ENCODE measurements at places on chromosomes 1 and 21.

- DNase-seq: no peak
These were observed 17.3 kb downstream of the C8B start for GRCh38 chr1:56948403-56949023.

- no peak for DNase-seq
These were observed 132.7 kb downstream of the PLPPR4 start for GRCh38 chr1:99397029-99397428.

- no peak for DNase-seq
These were observed 121.7 kb downstream of the KIF26B start for GRCh38 chr1:245276445-245276844.

GRCh38 chr1:162877412-162877811 lies 16.4 kb upstream of the CCDC190 start:
- DNase-seq: no peak

- no peak for DNase-seq
These were observed 121.7 kb upstream of the COL11A1 start for GRCh38 chr1:103230061-103230460.

- no peak for DNase-seq
These were observed 6.3 kb downstream of the AP4B1 start for GRCh38 chr1:113898241-113898814.

- no peak for DNase-seq
These were observed 12.7 kb downstream of the DHX9 start for GRCh38 chr1:182851825-182852224.

GRCh38 chr1:241208910-241209379 lies 148.1 kb downstream of the RGS7 start:
- DNase-seq: no peak

- DNase-seq: no peak
These were observed 33.6 kb upstream of the CD34 start for GRCh38 chr1:207944571-207944970.

DNA sequence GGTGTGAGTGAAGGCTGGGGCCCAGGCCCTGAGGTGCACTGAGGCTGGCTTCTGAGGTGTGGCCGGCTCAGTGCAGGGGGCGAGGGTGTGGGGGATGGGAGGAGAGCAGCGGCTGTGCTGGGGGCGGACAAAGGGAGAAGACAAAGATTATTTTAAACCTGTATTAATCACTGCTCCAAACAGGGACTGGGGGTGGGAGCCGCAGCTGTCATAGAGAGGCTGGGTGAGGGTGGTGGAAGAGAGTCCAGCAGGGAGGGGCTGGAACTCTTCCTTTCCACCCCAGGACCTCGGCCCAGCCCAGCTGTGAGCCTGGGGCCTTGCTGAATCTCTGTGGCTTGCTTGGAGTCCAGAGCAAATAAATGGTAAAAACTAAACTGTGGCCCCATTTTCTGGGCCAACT lies 106.9 kb downstream of the KCND3 start:
- no peak for DNase-seq

- DNase-seq: peak; percentile 96
These were observed at the start of gene ASH1L for GRCh38 chr1:155562581-155563376. Gene ASH1L, minus strand, starts transcription at chr1:155562803. Its CDS starts 41,284 bp downstream, at chr1:155521519.

- DNase-seq: no peak
These were observed 12.4 kb downstream of the ADAR start for GRCh38 chr1:154595621-154596020.

DNA sequence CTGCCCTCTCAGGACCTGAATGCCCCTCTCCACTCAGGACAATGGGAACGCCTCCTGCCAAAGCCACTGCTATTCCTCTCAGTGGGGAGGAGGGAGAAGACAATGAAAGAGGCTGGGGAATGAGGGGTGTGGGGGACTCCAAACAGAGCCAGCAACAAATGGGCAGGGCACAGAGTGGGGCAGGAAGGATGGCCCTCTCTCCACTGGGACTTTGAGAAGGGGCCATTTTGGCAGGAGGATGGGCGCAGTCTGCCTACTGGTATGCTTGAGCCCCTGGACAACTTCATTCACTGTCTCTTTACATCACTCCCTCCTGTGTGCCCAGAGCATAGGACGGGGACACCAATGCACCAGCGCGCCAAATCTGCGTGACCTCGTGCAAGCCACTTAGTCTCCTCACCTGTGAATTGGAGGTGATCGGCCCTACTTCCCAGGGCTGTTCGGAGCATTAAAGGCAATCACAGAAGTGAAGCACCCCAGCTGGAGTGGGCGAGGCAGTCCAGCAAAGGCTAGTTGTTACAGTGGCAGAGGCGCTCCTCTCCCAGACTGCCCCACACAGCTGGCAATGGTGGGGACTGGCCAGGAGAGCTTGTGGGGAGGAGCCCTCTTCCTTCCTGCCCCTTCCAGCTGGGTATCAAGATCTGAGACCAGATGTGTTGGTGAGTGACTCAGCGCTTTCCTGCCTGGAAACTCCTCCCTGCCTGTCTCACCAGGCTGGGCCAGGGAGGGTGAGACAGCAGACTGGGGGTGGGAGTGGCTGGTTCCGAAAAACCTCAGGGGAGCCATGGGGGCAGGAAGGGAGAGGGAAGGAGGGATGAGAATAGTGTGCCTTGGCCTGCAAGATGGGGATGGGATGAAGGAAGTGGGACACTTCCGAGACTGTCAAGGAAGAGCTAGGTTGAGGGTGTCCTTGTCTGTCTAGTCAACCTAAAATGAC lies 22.4 kb upstream of the SYNC start:
- peak; percentile 20 for DNase-seq

DNA sequence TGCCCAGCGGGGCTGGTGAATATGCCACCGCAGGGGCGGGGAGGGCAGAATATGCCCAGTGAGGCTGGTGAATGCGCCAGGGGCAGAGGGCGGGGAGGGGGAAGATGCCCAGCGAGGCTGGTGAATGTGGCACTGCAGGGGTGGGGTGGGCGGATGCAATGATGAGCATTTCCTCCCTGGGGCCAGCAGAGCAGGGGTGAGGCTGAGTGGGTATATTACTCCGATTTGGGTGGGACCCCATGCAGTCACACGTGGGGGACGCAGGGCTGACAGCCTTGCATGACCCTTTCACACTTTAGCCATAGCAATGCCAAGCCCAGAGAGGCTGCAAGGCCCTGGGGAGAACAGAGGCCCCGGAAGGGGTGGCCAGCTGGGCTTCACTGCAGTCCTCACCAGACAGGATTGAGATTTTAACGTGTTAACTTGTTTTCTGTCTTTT lies 9.3 kb upstream of the SLX9 start:
- peak; percentile 78 for DNase-seq

GRCh38 chr21:45078877-45079281 lies 4.5 kb downstream of the ADARB1 start:
- DNase-seq: peak; percentile 78

DNA sequence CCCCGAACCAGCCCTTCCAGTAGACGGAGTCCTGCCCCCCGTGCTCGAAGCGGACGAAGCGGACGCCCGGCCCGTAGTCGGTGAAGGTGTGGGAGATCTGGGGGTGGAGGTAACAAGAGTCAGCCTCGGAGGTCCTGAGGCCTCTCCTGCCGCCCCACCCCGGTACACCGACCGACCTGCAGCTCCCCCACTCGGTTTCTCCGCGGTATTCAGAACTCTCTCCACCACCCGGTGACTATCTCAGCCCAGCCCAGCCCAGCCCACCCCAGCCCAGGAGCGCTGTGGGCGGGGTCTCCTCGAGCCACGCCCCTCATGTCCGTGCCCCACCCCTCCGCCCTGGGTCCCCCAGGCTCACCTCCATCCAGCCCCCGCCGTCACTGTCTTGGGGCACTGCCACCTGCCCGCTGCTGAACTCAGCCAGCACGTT lies 5.5 kb downstream of the FBXO2 start:
- no peak for DNase-seq

DNA sequence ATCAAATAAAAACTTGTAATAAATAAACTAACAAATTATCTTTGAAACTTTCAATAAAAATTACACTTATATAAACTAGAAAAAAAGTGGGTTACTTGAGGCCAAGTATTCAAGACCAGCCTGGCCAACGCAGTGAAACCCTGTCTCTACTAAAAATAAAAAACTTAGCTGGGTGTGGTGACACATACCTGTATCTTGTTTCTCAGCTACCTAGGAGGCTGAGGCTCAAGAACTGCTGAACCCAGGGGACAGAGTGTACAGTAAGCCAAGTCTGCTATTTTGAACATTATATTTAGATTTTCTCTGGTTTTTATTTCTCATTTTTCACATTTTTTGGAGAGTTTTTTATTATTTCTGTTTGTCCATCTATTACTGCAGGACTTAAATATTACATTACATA lies 1397.6 kb upstream of the B3GALT2 start:
- DNase-seq: no peak

DNA sequence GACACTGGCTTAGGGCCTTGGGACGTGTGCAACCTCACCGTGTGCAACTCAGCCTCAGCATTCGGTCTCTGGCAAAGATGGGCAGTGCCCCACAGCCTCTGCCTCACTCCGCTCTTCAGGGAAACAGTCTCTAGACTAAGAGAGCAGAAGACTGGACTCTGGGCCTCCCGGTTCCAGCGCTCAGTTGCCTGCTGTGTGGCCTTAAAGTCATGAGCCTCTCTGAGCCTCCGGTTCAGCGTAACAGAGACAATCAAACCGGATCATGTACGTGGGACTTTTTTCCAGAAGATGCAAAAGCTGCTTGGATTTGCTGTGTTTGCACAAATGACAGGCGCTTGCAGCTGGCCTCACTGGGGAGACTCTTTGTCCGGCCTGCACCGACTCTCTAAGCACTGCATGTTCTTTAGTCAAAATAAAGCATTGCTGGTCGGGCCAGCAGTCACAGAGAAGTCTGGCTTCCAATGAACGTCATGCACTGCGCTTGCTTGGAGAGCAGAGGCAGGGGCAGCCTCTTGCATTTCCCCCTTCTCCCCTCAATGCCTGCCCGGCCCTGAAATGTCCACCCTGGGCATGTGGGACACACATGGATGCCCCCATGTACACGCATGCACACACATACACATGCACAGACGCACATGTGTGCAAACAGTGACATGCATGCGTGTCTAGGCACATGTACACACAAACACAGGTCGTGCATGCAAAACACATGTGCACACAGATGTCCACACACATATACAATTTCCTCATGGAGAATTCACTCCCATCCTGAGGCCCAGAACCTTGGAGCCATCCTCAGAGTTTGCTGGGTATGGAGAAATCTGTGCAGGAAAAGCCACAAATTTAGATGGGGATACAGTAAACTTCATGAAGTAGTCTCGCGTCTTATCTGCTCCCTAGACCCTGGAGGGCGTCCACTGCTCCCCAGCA lies 152.4 kb downstream of the PRDM16 start:
- no peak for DNase-seq

DNA sequence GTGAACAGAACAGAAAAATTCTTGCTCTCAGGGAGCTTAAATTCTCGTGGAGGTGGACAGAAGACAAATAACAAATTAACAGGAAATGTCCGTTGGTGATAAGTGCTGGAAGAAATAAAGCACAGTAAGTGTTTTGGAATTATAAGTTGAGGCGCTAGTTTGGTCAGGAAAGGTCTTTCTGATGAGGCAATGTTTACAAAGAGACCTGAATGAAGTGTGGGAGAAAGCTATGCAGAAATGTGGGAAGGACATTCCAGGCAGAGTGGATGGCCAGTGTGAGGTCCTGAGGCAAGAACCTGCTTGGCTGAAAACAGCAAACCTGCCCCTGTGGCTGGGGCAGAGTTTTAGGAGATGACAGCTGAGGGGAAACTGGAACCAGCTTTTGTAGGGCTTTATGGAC lies 23.3 kb downstream of the NGF start:
- DNase-seq: no peak

DNA sequence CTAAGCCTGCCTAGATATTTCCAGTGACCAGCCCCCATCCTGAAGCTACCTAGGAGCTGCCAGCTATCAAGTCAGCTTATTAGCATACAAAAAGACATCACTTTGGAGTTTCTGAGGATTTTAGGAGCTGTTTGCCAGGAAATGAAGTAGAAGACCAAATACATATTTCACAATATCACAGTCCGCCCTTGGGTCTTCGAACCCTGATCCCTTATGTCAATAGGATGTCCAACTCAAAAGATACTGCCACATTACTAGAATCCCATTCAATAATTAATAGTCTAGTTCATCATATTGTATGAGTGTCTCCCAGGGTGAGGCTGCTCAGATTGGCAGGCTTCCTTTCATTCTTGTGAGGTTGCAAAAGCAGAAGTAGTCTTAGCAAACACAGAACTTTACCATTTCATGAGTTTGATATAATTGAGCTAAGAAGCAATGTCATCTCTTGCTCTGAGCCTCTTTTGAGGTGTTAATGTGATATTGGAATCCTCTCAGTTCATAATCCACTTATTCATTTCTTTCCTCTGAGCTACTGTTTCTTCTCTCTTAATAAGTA lies 13.6 kb downstream of the IPO9 start:
- no peak for DNase-seq

- no peak for DNase-seq
These were observed 1.7 kb upstream of the ANGPTL7 start for GRCh38 chr1:11187494-11187893.

DNA sequence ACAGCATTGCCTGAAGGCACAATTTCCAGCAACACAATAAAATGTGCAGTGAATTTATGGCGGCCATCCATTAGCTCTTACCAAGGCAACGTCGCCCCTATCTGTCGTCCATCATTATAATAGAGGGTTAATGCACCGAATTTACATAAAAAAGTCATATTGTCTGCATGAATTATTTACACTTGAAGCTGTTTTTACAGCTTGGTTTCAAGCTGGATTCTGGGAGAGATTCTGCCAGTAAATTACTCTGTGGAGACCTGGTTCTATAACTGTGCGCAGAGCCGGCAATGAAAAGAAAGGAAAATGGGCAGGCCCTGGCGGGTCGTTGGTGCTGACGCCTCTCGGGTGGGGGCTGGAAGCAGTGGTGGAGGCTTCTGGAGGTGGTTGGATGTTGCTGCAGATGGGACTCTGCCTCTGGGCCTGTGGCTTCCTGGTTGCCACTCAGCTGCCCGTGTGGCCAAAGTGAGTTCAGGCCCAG lies 48.9 kb upstream of the POU3F1 start:
- no peak for DNase-seq

DNA sequence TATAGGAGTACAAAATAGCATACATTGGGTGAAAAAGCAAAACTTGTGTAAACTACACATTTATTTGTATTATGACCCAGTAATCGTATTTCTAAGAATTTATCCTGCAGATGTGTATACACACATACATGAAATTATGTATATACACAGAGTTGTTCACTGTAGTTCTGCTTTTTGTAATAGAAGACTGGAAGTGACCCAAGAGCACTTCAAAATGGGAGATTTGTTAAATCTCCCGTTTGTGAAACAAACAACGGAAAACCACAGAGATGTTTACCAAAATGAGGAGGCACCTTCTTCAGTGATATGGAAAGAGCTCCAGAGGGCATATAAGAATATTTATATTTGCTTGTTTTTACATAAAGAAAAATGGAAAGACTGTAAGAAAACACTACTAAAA lies 18.0 kb upstream of the MNDA start:
- no peak for DNase-seq

GRCh38 chr1:169885207-169885606 lies 8.5 kb downstream of the SCYL3 start:
- DNase-seq: no peak

- DNase-seq: no peak
These were observed 1.4 kb downstream of the DSCAM start for GRCh38 chr21:40845441-40845995.

DNA sequence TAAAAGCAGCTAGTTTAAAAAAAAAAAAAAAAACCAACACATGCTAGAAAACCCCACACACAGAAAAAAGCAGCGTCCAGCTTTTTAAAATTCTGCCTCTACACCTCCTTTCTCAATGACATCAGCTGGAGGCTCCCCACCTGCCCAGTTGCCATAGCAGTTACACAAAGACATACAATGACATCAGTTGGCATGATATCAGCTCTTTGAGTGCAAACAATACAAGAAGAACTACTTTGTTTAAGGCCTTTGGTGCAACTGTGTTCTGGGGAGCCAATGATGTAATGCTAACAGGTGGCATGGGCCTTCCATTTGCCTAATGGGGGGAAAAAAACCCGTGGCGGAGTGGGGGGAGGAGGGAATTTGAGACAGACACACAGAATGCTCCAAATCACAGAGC lies 32.9 kb downstream of the DUSP10 start:
- peak; percentile 20 for DNase-seq

Measured in activated CD4-positive, alpha-beta T cell treated with anti-CD3 and anti-CD28 coated beads for 4 hours (primary cell).